ENCODE measurements at places on chromosomes 16 and 17. TPM values are rescaled to one million over a fixed set of nuclear protein-coding genes. Genes with fewer than 3 reads are reported as not detected.

The FAM171A2 gene
- total RNA-seq = 3.7 TPM

The GRB7 gene
- total RNA-seq = not detected

The PRSS33 gene
- total RNA-seq = not detected

The SCN4A gene
- total RNA-seq = 0.07 TPM

The CRLF3 gene
- total RNA-seq = 23.3 TPM

The TMEM98 gene
- total RNA-seq = 210 TPM

The AURKB gene
- total RNA-seq = 34.4 TPM

The SCNN1B gene
- not detected for total RNA-seq

The SCARF1 gene
- total RNA-seq = 117 TPM

The SPATA22 gene
- total RNA-seq = 0.07 TPM

The FBXW10B gene
- total RNA-seq = 0.21 TPM

The SEPTIN12 gene
- not detected for total RNA-seq

The PSME3 gene
- total RNA-seq = 89.3 TPM

The GJC1 gene
- total RNA-seq = 14.1 TPM

The PPP4C gene
- total RNA-seq = 271 TPM

The SKAP1 gene
- not detected for total RNA-seq
